Astrocyte (in vitro differentiated cells and primary cell): ENCODE measurements at places on chromosomes 4 and X. TPM values are rescaled to one million over a fixed set of nuclear protein-coding genes. Genes with fewer than 3 reads are reported as not detected.

DNA sequence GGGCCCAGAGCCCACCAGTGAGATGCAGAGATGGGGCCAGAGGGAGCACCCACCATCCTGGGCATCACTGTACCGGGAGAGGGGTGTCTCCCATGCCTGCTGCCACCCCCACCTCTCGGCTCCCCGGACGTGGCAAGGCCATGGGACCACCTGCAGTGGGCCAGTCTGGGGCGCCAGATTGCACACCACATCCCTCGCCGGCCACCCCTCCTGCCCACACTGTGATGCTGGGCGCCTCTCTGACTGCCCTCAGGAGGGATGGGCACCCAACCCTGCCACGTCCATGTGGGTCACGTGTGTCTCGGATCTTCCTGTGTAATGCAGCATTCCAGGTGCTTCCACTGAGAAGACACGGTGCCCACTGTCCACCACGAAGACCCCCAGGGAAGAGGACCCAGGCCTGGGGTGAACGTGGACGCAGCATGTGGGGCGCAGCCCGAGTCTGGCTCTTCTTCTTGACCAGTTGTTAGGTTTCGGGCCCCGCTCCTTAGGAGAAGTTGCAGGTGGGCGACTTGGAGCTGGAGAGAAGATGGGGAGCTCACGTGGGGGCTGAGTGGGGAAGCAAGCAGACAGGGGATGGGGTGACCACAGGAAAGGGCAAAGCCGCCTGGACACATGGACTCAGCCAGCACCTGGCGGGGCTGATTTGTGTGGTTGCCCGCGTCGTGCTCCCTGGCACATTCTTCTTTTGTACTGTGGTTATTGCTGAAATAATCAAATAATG, 47.7 kb downstream of the ZFYVE28 start:
- DNase-seq: no peak

DNA sequence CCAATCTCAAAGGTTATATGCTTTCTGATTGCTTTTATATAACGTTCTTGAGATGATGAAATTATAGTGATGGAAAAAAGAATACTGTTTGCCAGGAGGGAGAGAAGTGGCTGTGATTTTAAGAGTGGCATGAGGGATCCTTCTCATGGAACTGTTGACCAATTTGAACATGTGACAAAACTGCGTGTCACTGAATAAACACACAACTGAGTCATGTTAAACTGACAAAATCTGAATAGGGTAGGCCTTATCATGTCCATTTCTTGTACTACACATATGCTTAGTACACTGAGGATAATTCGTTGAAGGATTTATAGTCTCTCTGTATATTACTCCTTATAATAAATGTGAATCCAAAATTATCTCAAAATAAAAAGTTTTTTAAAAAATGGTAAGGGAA, 22.2 kb upstream of the HSPA4L start:
- no peak for DNase-seq

GRCh38 chr4:82071951-82072350, 301.8 kb downstream of the HNRNPD start:
- DNase-seq: no peak

DNA sequence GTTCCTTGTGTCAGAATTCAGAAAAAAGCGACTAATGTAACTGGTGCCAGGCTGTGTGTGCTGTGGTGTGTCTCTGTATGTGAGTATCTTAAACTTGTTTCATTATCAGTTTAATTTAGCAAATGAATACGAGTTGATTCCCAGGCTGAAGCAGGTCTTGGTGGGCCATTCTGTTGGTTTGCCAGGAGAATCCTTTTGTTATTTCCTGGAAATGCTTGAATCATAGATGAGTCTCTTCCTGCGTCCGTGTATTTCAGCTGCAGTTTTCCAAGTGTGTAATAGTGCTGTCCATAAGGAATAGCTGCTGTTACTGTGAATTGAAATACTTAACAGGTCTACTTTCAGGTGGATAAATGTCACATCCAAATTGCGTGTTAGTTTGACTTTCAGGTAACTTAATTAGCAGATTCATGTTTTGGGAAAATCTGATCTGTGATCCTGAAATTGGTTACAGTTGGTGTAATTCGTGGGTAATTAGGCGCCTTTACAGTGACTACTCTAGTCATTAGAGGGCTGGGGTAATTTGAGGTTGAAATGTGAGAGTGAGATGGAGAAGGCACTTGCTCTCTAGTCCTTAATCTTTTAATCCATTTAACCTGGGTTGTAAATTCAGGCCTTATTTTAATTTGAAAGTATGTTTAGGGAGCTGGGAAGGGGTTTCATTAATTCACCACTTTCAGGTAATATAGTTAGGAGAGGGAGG, 23.8 kb downstream of the TMEM131L start:
- no peak for DNase-seq

- peak; percentile 31 for DNase-seq
Observed at GRCh38 chr4:87461281-87461700, 38.9 kb downstream of the NUDT9 start.

GRCh38 chr4:169275180-169275579, 4.4 kb upstream of the SH3RF1 start:
- no peak for DNase-seq

DNA sequence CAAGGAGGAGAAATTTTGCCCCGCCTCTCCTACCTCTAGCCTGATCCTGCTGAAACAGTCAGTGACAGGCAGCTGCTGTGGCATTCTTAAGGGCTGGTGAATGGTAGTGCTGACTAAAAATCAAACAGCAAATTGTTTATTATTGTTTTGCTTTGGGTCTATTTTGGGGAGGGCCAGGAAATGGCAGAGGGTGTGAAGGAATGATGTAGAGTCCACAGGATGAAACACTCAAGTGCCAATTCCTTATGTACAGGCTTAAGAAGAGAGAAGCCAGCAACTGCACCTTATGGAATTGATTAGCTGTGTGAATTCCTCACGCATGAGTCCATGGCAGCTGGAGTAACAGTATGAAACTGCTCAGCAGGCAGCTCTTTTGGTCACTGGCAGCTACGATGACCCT, 39.7 kb downstream of the VEGFC start:
- DNase-seq: peak; percentile 91

DNA sequence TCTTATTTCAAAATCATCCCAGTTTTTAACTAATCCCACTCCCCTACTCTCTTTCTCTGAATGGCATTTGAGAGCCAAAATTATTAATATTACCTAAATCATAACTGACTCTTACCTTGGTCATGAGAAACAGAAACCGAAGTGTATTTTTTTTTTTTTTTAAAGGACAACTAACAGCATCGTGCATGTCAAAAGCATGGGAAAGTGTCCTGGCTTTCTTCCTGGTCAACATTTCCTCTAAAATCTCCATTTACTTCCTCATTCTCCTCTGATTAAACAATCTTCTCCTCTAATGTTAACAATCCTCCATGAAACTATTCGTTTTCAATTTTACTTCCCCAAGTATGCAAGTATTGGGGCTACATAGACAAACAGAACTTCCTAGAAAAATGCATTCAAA, 2.1 kb upstream of the STS start:
- DNase-seq: no peak

GRCh38 chr4:74654230-74654681, 140.1 kb downstream of the BTC start:
- peak; percentile 67 for DNase-seq

GRCh38 chrX:31608638-31609037, 536.8 kb upstream of the FTHL17 start:
- no peak for DNase-seq

DNA sequence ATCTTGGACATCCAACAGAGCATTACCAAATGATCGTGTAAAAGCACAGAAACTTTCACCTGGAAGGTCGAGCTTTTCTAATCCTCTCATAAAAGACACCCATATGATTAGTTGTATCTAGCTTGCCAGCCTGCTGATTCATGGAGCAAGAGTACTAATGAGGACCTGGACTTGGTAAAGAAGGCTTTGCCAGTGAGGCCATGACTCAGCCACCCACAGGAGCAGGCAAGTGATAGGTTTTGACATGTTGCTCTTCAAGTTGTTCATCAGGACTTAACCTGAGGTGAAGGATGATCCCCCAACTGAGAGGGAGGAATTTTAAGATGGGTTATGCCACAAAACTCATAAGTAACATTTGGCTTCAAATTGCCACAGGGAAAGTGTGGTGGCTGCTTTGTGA, 24.7 kb upstream of the EPGN start:
- DNase-seq: peak; percentile 84

GRCh38 chr4:140408974-140409373, 18.5 kb downstream of the CLGN start:
- DNase-seq: no peak

DNA sequence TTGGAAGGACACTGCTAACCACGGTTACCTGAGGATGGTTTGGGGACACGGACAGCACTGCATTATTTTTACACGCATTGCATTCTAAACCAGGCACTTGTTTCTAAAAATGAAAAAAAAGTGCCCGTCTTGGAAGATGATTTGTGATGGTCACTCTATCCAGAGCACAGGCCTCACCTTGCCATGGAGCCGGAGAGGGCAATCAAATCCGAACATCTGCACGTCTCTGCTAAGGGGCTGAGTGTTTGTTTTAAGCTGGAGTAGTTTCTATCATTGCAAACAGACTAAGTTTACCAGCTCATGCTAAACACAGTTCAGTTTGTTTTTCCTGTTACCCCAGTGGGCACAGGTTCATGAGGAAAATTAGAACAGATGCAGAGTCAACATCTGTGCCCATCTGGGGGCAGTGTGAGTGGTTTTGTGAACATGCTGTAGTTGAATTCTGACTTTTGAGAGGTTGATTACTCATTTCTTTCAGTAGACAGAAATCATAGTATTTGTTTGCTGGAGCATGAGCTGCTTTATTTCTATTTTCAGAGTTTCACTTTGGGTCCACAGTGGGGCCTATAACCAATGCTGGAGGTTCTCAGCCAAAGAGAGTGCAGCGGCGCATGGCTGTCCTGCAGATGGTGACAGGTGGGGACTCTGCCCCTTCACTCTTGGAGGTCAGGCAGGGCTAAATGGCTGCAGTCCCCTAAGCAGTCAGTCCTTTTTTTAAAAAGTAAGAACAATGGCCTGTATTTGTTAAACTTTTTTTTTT, 65.4 kb upstream of the ENPP6 start:
- DNase-seq: no peak

DNA sequence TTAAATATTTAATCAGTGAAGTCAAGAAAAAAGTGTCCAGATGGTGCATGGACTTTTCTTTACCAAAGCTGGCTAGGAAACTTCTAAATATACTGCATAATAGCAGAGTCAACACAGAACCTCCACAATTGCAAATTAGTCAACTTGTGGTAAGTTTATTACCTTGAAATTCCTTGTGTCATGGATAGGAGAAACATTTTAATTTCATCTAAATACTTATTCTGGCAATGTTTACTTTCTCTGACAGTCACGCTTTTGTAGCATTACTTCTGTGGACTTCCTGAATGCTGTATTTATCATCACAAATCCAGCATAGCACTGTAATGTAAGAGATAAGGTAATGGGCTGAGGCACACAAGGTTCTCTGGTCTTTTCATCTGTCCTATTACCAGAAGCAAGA, 2266.1 kb downstream of the PCDH7 start:
- DNase-seq: no peak

DNA sequence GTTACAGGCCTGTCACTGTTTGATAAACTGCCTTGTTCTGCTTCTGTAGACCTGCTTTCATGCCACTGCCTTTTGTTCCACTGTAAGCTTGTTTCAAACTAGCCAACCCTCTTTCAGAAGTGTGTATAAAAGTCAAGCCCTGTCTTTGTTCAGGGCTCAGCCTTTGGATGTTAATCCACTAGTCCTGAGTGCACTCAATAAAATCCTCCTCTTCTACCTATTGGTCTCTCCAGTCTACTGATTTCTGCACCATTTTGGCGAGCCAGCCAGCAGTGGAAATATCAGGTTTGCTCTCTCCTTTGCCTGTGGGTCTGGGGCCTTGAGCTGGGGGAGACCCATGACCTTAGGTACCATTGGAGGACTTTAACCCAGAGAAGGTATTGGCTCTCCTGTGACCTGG, 901.6 kb upstream of the NDST4 start:
- DNase-seq: no peak

Gene GASK1B
- 25.8 and 34.2 TPM in 2 replicates for total RNA-seq

Gene IGFBP7
- 930 and 1,304 TPM in 2 replicates for total RNA-seq

Gene MORC4
- total RNA-seq: 26.0 and 29.1 TPM in 2 replicates

Gene RHOXF2B
- not detected in 2 replicates for total RNA-seq

Gene H2BW2
- not detected in 2 replicates for total RNA-seq
